HS-27A (cell line): ENCODE measurements at places on chromosomes 6 and 20.

GRCh38 chr6:44192428-44193041, 24.2 kb upstream of the MYMX start:
- DNase-seq, result no peak

- DNase-seq, result no peak
Measured at GRCh38 chr6:157895585-157895984, 72.5 kb downstream of the SNX9 start.

DNA sequence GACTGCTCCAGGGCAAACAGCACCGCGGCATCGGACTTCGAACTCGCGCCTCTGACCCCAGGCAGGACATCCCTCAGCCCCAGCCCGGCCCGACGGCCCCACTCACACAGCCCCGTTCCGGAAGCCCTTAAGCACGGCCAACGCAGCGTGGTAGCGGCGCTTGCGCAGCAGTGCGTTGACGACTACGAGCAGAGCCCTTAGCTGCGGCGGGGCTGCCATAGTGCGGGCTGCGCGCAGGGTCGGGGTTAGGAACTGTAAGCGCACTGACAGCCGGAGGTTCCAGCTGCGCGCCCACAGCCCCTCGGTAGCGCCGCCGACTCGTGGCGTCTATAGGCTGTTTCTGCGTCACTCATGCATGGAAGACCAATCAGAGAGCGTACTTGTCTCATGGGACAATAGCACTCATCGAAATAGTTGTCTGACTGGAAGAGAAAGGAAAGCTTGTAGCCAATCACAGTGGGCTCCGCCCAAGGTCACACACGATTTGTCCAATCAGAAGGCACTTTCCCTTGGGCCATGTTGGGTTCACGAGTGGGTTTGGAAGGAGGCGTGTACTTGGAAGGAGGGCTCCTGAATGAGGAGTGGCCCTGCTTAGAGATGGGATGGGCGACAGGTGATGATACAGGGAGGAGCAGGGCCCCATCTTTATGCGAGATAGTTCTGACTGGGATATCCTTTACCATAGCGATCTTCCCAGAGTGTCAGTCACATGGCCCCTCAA, at the start of gene PXMP4:
Gene PXMP4, minus strand, starts transcription at position 322 of the 721 bp plus-strand sequence. Its CDS starts 103 bp downstream, at position 219.
- peak; percentile 87 for DNase-seq

- peak; percentile 40 for DNase-seq
Measured at GRCh38 chr6:84618046-84618752, 146.2 kb downstream of the TBX18 start.

GRCh38 chr6:49327005-49327404, 136.0 kb downstream of the MMUT start:
- DNase-seq, result no peak

DNA sequence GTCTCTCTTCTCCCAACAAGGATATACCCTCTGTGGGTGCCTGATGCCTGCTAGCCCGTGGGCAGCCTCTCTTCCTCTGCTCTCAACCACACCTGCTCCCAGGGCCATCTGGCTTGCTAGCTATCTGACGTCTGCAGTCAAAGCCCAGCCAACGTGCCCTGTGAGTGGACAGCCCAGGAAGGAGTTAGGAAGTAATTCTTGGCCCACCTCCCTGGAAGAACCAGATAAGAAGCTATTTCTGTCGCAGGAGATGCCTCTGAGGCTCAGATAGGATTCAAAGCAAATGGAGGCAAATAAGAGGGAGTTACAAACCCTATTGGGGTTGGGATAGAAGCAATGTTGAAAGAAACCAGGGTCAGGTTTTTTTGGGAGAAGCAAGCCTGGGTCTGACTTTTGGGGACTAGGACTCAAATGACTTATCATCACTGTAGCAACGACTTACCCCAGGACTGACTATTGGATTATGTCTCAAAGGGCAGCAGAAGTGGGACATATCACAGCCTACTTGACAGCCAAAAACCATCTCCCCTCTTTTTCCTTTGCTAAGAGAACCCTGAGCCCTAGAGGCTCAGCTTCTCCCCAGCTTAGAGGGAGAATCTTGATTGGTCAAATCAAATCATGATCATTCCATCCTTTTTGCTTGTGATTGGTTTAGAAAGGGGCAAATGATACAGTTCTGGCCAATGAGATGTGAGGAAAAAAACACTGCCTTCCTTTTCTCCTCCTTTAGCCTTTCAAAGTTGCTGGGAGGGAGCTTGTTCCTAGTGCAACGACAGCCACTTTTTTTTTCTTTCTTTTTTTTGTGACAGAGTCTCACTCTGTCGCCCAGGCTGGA, 18.0 kb upstream of the CDK5RAP1 start:
- DNase-seq, result no peak

DNA sequence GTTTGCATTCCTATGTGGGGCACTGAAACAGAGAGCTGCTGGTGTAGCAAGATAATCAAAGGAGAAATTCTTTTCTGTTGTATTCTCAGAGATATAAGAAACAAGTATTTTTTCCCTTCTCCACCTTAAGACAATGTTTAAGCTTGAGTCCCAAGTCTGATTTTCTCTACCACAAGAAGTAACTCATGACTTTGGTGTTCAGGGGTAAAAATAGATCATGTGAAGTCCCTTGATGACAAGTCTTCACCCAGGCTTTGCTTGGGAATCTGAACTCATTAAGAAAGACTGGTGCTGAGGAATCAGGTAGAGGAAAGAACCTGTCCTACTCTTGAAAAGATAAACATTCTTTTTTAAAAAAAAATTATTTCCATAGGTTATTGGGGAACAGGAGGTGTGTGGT, 205.6 kb downstream of the ALDH8A1 start:
- DNase-seq, result no peak

DNA sequence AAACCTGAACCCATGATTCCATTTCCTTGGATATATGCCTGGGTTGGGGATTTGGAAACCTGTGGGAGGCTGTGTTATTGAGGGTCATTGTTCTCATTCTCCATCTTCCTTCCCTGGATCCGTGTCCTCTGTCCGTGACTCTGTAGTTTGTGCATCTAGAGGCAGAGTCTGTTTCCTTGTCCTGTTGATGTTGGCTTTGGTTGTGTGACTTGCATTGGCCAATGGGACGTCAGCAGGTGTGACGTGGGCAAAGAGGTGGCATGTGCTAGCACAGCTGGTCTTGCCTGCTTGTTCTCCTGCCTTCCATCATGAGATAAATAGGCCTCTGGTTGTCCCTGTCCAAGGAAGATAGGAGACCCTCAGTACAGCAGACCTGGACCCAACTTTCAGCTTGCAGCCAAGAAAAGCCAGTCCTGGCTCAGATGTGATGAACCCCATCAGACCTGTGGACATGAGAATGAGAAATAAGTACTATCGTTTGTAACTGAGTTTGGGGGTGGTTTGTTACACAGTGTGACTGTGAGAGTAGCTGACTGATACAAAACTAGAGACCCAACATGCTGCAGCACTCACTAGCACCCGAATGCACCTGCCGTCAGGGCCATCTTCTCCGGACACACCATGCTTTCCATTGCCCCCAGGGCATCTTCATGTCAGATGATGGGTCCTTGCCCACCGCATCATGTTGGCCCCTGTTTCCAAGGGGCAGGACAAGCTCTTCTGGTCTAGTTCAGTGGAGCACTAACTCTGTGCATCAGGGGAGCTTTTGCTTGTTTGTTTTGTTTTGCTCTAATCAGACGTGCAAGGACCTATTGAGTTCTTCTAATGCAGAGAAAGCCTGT, 195.3 kb upstream of the SULF2 start:
- no peak for DNase-seq

GRCh38 chr6:117384659-117385058, 41.1 kb downstream of the ROS1 start:
- no peak for DNase-seq

- no peak for DNase-seq
Measured at GRCh38 chr6:75326557-75327258, 42.1 kb upstream of the TMEM30A start.

- DNase-seq, result no peak
Measured at GRCh38 chr6:100134703-100135102, 140.7 kb upstream of the MCHR2 start.

DNA sequence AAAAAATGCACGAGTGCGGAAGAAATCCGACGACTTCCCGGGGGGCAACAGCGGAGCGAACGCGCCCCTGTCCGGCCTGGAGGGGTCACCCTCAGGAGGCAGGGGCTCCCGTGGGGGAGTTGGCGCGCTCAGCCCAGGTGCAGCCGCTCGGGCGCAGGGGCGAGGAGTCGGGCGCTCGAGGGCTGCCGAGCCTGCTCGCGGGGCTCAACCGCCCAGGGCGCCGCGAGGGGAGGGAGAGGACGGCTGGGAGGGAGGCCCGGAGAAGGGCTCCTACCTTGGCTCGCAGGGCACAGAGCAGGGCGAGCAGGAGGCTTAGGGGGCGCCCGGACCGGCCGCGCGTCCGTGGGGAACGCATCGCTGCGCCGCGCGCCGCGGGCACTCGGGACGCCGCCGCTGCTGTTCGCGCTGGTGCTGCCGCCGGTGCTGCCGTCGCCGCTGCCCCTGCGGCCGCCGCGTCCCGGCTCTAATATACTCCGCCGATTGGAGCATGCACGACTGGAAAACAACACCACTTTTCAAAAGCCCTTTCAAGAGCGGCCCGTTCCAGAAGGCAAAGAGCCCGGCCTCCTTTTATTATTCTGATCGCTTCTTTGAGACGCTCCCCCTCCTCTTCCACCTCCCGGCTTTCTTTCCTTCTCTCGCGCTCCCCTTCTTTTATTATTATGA, 490 bp downstream of the JAG1 start:
- no peak for DNase-seq

DNA sequence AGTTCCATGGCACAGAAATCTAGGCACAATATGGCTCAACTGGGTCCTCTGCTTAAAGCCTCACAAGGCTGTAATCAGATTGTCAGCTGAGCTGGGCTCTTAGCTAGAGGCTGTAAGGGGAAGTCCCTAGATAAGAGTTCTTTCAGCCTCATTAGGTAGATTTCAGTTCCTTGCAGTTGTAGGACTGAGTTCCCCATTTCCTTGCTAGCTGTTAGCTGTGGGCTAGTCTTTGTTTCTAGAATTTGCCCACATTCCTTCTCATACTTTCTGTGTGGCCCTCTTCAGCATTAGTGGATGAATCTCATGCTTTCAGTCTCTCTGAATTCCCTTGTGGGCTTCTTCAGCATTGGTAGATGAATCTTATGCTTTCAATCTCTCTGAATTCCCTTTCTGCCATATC, 71.0 kb upstream of the MRAP2 start:
- DNase-seq, result no peak

DNA sequence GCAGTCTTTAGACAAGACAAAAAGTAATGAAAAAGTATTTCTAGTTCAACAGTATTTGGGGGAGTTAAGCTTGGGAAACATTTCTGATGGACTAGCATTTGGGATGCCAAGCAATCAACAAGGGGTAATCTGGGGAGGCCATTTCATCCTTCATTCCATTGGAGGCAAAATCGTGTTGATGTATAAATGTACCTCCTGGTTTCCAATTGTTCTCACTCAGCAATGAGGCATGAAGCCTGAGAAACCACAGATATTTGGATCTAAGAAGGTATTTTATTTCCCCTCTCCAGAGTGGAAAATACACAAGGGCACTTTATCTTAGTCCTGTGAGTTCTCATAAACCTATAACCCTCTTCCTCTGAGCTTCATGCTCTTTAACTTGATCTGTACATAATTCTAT, 68.2 kb downstream of the TBX18 start:
- DNase-seq, result no peak

GRCh38 chr6:79570129-79571029, 33.1 kb upstream of the LCA5 start:
- no peak for DNase-seq

GRCh38 chr6:40764726-40765125, 177.6 kb upstream of the LRFN2 start:
- DNase-seq, result no peak

- no peak for DNase-seq
Measured at GRCh38 chr6:156955494-156956183, 178.5 kb downstream of the ARID1B start.

GRCh38 chr6:154821638-154822037, 88.4 kb downstream of the SCAF8 start:
- no peak for DNase-seq

GRCh38 chr6:13539572-13539971, 34.8 kb upstream of the SIRT5 start:
- DNase-seq, result no peak

DNA sequence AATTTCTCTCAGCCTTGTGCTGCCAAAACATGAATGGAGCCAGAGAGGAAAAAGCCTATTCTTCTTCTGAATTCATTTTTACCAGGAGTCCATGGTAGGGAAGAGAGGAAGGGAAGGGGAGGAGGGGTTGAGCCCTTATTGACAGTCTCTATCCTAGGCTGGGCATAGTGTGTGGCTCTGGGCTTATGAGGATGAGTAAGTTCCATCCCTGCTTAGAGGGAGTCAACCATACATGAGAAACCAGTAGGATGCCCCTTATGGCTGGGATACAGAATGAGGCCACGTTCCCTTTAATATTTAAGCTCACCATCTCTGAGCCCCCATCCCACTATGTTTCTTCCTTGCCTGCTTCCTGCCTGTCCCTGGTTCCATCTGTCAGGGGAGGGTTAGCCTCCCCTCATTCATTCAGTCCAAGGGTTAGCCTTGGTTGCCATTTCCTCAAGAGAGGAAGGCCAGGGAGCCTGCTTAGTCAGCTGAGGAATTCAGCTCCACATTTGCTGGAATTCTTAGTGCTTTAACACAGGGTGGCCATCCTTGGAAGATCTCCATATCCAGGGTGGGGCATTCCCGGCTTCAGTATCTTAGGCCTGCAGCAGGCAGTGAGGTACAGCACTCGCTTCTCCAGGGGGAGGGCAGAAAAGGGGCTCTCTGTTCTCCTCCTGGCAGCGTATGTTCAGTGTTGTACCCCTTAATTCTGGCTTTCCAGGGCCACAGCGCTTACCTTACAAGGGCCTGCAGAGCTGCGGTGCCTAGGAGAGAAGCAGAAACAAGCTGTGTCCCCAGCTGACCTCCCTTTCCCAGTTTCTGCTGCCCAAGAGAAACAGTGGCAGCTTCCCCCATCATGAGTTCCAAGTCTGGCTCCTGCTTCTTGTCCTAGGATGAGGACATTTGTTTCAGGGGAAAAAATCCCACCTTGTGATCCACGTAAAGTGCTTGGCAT, 12.5 kb downstream of the SIRT5 start:
- DNase-seq, result no peak

GRCh38 chr6:138310294-138310693, 67.4 kb upstream of the SMIM28 start:
- no peak for DNase-seq

GRCh38 chr6:54428431-54428830, 120.2 kb downstream of the TINAG start:
- no peak for DNase-seq

- DNase-seq, result no peak
Measured at GRCh38 chr20:63611646-63612045, 15.3 kb downstream of the GMEB2 start.

GRCh38 chr6:116929825-116930224, 52.8 kb downstream of the RFX6 start:
- no peak for DNase-seq

- no peak for DNase-seq
Measured at GRCh38 chr6:2990248-2990931, 9.3 kb upstream of the NQO2 start.

DNA sequence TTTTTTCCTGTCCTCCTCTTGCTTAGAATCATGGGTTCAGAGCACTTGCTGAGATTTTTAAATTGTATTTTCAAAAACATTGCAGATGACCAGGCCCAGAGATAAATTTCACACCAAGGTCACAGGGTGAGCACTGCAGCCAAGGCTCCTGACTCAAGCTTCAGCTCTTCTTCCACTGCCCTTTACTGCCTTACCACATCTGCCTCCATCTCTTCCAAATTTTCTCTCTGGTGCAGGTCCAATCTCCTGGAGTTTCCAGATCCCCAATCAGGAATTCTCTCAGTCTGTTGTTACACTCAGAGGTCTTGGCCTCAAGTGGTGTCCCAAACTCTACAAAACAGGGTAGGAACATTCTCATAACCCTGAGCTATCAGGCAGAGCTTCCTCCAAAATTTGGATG, 12.7 kb downstream of the SNAP25 start:
- no peak for DNase-seq
